ENCODE measurements at places on chromosomes 13 and 19. TPM values are rescaled to one million over a fixed set of nuclear protein-coding genes. Genes with fewer than 3 reads are reported as not detected.

The ZNF555 gene
- 7.8 TPM for total RNA-seq

- DNase-seq = peak; percentile 50
Measured at GRCh38 chr19:56942756-56943155, 102.2 kb upstream of the PEG3 start.

The SLC6A16 gene
- 2.2 TPM for total RNA-seq

The ANGPTL8 gene
- total RNA-seq = not detected

DNA sequence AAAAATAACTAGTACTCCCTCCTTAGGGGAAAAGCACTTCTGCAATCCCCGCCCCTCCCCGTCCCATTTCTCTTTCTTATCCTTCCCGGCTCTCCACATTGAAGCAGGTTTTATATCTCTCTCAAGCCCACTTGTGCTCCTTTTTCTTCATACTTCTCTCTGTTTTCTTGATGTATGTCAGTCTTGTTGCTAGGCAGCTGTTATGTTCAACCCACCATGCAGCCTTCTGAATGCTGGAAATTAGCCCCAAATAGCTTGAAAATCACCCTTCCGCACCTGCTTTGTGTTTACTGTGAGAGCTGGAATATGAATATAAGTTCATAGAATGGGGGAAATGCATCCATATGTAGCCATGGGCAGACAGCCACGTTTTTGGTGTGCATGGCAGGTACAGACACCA lies 461.4 kb downstream of the MYO16 start:
- DNase-seq = no peak

The C19orf67 gene
- not detected for total RNA-seq

DNA sequence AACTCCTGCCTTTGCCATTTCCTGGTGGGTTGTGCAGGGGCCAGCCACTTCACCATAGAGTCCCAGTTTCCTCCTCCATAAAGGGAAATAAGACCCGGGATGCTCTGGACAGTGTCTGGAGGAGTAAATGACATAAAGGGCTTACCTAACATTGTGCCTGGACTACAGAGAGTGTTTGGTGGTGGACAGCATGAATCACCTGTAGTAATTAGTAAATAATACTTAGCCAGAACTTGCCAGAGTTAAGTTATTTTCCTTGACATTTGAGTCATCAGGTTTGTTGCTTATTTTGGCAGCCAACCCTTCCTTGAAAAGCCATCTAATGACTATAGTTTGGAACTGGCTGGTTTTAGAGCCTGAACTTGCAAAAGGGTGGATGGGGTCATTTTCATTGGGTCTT lies 159.2 kb downstream of the SLC7A1 start:
- no peak for DNase-seq

GRCh38 chr19:35731353-35731752 lies 10.9 kb downstream of the IGFLR1 start:
- DNase-seq = no peak

GRCh38 chr13:71962735-71963134 lies 95.7 kb upstream of the DACH1 start:
- DNase-seq = no peak

DNA sequence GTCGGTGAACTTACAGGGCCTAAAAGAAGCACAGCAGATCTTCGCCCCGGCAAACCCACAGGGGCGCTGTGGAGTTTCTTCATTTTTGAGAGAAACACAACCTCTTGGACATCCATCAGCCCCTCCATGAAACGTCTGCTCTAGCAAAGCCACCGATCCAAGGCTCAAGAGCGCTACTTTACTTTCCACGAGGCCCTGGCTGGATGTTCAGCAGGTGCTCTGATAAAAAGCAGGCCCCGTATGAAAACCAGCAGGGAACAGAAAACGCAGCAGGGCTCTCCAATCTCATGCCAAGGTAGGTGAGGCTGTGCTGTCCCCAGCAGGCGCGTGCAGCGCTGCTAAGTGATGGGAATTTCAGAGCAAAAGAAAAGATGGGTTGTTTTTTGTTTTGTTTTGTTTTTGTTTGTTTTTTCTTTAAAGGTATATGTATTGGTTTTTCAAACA lies 86.7 kb downstream of the IRS2 start:
- DNase-seq = no peak

- DNase-seq = no peak
Measured at GRCh38 chr13:107974409-107974808, 240.9 kb downstream of the LIG4 start.

DNA sequence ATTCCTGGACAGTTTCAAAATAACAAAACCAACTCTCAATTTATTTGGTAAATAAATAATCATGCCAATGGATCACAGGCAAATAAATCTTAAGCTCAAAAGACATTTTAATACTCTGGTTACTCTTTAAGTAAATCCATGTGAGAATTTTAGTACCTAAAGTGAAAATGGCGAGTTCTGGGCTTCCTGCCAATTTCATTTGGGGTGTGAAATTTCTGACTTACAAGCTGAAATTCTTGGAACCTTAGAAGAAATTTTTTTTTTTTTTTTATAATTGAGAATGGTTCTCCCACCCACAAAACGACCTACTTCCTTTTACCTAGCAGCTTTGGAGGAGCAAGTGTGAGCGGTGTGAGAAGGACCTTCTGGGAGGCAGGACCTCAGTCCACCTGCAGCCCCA lies 354.5 kb upstream of the NBEA start:
- no peak for DNase-seq
